ENCODE measurements at places on chromosomes 7 and 10.

DNA sequence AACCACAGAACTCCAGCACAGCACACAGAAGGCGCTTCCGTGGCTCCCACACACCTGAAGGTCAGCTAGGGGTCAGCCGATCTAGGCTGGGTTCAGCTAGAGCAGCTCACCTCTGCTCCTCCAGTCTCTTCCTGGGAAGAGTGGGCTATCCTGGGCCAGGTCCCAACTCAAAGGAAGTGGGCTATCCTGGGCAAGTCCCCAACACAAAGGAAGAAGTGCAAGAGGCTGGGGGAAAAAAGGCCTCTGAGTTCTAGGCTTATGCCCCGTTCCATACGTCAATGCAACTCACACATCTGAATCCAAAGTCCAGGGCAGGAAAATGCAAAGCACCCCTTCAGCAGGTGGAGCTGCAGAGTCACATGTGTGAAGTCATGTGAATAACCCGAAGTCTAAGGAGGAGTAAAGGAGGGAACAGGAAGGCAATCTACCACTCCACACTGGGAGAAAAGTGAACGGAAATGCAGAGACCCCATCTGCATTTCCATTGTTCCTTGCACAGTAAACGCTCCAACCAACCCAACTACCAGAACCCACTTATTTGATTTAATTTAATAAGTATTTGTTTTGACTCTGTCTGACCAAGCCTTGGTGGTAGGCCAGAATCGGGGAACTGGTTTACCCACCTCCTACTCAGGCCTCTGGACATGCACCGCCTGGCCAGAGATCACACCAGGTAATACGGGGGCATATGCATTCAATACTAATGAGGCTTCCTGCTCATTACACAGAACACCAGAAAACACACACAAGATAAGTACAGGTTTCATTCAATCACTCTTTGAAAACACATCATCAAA is 95.5 kb upstream of the RNF32 start:
- no peak for DNase-seq

GRCh38 chr7:16619979-16620408 is 25.6 kb downstream of the ANKMY2 start:
- DNase-seq = no peak

GRCh38 chr10:95906677-95907455 is 909 bp upstream of the CC2D2B start:
- DNase-seq = peak; percentile 15

- DNase-seq = no peak
Measured at GRCh38 chr10:119705434-119705831, 20.4 kb upstream of the INPP5F start.

DNA sequence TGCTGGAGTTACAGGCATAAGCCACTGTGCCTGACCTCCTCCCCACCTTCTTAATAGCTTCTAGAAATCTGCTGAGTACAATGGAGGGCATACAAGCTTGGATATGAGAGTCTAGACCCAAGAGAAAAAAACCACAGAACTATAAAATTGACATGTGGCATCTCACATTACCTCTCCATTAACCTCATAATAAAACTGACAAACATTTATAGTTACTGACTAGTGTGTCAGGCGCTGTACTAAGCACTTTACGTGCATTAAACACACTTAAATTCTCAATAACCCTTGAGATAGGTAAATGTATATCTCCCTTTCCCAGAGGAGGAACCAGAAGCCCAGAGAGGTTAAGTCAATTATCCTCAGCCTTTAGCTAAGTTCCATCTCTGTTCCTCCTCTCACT is 300.5 kb upstream of the MYO3A start:
- DNase-seq = no peak

DNA sequence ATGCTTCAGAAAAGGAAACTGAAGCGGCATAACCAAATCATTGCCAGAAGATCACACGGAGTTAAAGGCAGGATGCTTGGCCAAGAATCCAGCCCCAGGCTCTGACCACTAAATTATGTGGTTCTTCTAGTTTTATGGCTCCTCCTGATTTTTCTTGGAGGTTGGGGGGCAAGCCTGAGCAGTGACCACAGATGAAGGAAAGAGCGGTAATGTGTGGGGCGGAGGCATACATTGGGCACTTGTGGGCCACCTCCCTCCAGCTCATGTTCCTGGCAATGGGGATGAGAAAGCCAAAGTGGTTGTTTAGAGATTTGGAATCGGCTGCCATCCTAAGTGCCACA is 3.2 kb downstream of the TRPV6 start:
- DNase-seq = no peak

DNA sequence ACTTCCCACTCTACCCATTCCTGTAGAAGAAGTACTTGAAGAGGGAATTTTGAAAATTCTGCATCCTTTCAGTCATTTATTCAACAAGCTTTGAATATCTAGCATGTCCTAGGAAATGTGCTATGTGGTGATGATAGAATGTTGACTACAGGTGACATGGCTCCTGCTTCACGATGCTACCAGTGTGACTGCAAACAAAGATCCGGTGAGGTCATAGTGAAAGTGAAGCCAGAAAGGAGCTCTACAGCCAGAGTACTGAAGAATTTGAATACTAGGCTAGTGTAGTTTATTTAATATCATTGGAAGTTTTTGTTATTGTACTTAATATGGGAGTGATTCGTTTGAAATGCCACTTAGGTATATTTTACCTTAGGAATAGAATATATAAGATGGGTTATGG is 348.1 kb downstream of the TFEC start:
- DNase-seq = no peak

DNA sequence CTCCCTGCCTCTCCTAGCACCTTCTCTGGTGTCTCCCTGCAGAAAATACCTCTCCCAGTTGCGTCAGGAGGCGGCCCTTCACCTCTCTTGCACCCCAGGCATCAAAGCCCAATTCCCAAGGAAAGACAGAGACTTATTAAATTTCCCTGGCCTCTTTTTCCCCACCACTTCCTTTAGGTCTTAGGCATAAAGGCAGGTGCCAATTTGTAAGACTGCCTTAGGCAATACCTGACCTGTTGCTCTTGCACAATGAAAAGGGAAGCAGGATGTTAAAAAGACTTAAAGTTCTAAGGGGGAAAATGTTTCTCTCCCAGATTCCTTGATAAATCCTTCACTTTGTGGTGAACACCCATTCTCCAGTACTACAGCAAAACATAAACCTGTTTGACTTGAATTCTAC is 186.7 kb downstream of the SLC25A13 start:
- no peak for DNase-seq

GRCh38 chr10:72333112-72334015 is 21.4 kb downstream of the DNAJB12 start:
- DNase-seq = no peak

DNA sequence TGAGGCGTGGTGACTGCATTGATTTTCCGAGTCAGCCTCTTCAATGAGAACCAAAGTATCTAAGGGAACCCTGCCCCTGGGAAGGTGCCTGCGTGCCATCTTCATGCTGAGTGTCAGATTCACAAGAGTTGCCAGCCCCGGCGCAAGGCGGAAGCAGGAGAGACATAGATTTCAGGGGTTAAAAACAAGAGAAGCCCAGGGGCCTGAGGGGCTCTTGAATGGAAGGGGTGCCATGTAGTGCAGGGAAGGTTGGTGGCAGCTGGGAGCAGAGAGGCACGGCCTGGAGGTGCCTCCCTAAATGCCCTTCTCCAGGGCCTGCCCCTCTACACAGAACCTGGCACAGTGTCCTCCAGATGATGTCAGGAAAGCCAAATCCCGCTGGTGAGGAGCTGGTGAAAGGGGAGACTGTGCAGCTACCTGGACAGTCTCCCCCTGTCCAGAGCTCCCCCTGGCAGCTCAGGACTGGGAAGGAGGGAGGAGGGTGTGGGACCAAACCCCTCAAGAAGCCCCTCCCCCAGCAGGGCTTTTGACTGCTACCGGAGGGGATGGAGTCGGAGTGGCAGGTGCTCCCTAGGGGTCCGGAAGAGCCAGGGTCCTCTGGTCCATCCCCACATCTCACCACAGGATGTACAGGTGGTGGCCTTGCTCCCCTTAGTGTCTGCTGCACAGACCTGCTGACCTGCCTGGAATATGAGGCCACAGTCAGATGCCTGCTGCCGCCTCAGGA is 137.9 kb downstream of the TCERG1L start:
- no peak for DNase-seq

GRCh38 chr10:119541046-119541445 is 1.5 kb downstream of the RGS10 start:
- DNase-seq = no peak

GRCh38 chr7:66907731-66908130 is 13.3 kb upstream of the TMEM248 start:
- DNase-seq = no peak

DNA sequence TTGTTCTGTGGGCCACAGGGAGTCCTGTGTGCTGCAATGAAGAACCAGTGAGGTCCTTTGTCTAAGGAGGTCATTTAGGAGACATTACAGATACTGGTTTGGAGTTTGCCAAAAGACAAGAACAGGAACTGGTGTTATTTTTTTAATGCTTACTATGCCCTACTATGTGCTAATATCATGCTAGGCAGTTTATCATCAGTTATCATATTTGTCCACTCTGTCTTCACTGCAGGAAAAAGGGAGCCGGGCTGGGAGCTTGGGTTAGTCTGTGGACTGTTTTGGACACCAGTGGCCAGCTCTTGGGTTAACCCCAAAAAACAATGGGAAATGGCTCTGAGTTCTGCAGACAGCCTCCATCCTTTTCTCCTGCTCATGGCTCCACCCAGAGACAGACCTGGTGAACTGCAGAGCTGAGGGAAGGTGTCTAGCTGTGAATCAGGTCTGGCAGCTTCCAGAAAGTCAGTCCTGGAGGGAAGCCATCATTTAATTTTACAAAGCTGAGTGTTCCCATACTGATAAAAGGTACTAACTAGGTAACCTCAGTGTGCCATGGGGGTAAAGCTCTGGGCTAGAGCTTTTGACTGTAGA is 101.2 kb upstream of the ZNF746 start:
- DNase-seq = peak; percentile 16

DNA sequence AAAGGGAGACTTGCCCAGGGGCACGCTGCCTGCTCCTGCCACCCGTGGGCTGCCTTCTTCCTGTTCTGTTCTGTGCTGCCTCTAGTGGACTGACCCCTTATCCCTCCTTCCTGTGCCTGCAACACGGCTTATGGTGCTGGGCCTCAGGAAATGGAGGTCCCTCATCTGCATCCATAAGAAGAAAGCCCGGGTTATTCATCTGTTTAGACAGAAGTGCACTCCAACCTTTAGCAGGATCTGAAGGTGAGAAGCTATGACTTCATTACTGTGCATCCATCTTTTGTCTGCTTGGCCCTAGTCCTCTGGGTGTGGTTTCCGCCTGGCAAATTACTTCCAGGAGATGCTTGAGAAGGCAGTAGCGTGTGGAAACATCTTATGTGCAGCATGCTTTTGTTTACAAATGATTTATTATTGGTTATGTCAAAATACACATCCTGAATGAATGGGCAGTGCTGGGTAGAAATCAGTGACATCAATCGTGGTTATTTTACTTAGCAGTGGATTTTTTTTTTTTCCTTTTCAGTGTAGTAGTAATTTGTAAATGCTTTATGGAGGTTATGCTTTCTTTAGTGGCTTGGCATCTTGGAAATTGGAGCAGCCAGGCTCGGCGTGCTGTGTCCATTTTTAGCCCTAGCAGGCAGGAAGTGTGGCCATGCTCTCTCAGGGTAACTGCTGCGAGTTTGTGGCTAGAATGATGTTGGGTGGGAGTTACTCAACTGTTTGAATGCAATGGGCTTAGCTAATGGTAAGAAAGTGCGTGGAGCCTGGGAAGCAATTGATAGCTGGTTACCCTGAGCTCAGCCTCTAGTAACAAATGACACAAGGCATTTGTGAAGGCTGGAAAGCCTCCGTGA is 12.7 kb downstream of the PTPRE start:
- no peak for DNase-seq

DNA sequence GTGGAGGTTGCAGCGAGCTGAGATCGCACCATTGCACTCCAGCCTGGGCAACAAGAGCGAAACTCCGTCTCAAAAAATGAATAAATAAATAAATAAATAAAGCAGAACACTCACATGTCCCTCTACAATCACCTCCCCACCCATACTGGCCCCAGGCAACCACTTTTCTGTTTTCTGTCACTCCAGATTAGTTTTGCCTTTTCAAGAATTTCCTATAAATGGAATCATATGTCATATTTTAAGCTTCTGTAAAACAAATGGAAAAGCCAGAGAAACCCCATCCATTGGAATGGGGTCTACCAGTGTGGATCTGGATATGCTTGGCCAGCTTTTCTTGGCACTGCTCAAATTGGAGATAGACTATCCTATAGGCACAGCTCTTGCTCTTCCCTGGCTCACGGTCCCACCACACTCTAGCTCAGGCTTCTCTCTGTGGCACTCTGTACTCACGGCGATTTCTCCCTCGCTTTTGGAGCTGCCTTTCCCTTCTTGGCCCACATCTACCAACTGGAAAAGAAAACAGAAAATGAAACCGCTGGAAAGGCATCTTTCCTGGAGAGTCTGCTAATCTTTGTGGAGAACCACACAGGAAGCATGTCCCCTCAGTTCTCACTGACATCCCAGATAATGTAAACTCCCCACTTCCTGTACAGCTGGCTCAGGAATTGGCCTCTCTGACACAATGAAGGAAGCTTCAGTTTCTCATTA is 210.1 kb downstream of the JCAD start:
- no peak for DNase-seq

DNA sequence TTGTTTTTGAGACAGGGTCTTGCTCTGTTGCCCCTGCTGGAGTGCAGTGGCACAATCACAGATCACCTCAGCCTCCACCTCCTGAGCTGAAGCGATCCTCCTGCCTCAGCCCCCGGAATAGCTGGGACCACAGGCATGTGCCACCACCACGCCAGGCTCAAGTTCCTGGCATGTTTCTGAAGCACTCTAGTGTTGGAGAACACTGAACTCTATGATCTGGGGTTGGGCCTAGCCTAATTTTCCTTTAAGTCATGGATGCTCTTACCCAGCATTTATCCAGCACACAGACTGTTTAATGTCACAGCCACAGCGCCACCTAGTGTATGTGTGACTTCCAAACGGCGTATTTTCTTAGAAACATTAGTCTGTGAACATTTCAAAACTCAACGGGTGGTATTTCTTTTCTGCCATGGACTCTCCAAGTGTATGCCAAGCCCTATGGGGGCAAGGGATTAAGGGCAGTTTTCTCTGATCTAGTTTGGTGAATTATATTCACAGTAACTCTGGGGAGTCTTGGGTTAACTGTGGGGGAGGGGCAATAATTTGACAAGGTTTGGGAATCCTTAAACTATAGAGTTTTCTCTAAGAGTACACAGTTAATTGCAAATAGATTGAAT is 91.8 kb downstream of the CREM start:
- peak; percentile 79 for DNase-seq

DNA sequence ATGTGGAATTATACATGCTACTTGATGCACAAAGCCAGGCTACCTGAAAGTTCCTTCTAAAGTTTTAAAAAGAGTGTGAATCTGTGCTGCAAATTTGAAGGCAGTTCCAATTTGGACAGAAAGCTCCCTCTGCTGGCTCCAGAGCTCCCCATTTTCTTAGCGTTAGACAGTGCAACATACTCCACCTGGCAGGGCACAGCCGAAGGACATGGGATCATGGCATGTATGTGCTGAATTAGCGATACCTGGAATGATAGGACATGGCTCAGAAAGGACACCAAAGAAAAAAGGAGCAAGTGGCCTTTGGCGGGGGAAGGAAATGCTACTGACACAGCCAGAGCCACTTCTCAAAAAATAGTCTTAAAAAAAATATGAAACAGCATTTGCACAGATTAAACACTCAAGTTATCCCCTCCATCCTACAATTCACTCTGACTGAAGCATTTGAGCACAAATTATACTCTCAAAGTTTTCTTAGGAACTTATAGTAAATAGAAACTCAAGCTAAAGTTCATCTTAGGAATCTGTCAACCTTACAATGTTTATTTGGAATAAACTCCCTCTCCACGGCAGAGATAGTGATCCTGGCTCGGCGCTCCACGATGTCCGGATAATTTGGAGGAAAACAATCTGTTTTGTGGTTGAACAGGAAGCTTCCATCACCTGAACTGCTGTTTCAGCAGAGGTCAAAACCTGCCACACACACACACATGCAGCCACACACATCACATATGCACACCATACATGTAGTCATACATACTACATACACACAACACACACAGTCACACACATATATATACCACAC is 80.0 kb downstream of the C7orf25 start:
- DNase-seq = peak; percentile 11

All from NCI-H345 (cell line).